ENCODE measurements at places on chromosomes 11 and 22. TPM values are rescaled to one million over a fixed set of nuclear protein-coding genes. Genes with fewer than 3 reads are reported as not detected.

Gene TMEM25
- total RNA-seq, result 6.7 TPM

Gene HSPA8
- total RNA-seq, result 1,755 TPM

Gene DRD4
- 0.95 TPM for total RNA-seq

Gene MFRP
- not detected for total RNA-seq

Gene ZNF215
- total RNA-seq, result 12.8 TPM

Gene TTC36
- 1.2 TPM for total RNA-seq

Gene KDM4D
- total RNA-seq, result 0.87 TPM

Gene SLC22A9
- total RNA-seq, result not detected

Gene OR6T1
- total RNA-seq, result not detected

Gene CRYBB2
- total RNA-seq, result 0.39 TPM

Gene IRAG1
- 0.21 TPM for total RNA-seq

Gene IFITM10
- 18.0 TPM for total RNA-seq

Gene MAPK11
- 77.7 TPM for total RNA-seq

Gene ACRV1
- total RNA-seq, result 0.26 TPM

Gene NRIP3
- total RNA-seq, result 22.8 TPM

Gene ROBO4
- 0.26 TPM for total RNA-seq

Gene UVRAG
- total RNA-seq, result 29.5 TPM

Gene RASL10A
- 2.6 TPM for total RNA-seq

Gene PKNOX2
- total RNA-seq, result not detected

Gene A4GALT
- 6.9 TPM for total RNA-seq

Gene OR51E1
- total RNA-seq, result not detected

Gene RIC3
- total RNA-seq, result 4.2 TPM

Gene UBTFL1
- total RNA-seq, result not detected

Gene OR5A1
- total RNA-seq, result not detected

Gene GP1BB
- 3.6 TPM for total RNA-seq

Gene STX5
- total RNA-seq, result 31.4 TPM

Gene SYT9
- 3.7 TPM for total RNA-seq

Gene TST
- 15.9 TPM for total RNA-seq

Gene NRGN
- total RNA-seq, result 5.7 TPM

Gene CCDC116
- total RNA-seq, result not detected

Gene MEN1
- total RNA-seq, result 54.5 TPM

Gene SYT8
- total RNA-seq, result 3.5 TPM

Gene GAL3ST1
- 1.1 TPM for total RNA-seq

Gene PANX2
- 0.77 TPM for total RNA-seq

Gene HORMAD2
- not detected for total RNA-seq

Gene KRTAP5-9
- not detected for total RNA-seq

Gene CDC42BPG
- 4.1 TPM for total RNA-seq

Gene RIMBP3B
- 0.54 TPM for total RNA-seq

Gene CEND1
- total RNA-seq, result 15.9 TPM

Gene C11orf87
- not detected for total RNA-seq

Gene CBLIF
- total RNA-seq, result not detected

Gene CCDC34
- 28.3 TPM for total RNA-seq

Gene UBASH3B
- total RNA-seq, result 55.1 TPM

Gene C1QTNF5
- total RNA-seq, result not detected

Gene EMID1
- total RNA-seq, result 1.1 TPM

Gene SGSM1
- total RNA-seq, result 1.6 TPM

Gene GRK2
- 103 TPM for total RNA-seq

Gene MED15
- 59.3 TPM for total RNA-seq

Gene P2RY2
- 2.4 TPM for total RNA-seq

Gene CDKN1C
- 4.6 TPM for total RNA-seq

Gene FAM111B
- 23.6 TPM for total RNA-seq

Gene MS4A15
- not detected for total RNA-seq

Gene GLYATL1
- not detected for total RNA-seq

Gene CRACR2B
- total RNA-seq, result 132 TPM

Gene TPST2
- total RNA-seq, result 7.1 TPM

Gene HSPB2
- not detected for total RNA-seq

Gene RBMXL2
- 0.10 TPM for total RNA-seq

Gene OR4A16
- not detected for total RNA-seq
